Mesangial cell (primary cell): ENCODE measurements at places on chromosomes 7 and 10. TPM values are rescaled to one million over a fixed set of nuclear protein-coding genes. Genes with fewer than 3 reads are reported as not detected.

Gene CAMK2B
- 0.38 and 0.98 TPM in 2 replicates for total RNA-seq

Gene HSPA12A
- 12.7 and 36.4 TPM in 2 replicates for total RNA-seq

Gene MNX1
- 0.33 and 0.63 TPM in 2 replicates for total RNA-seq

Gene NUTM2E
- total RNA-seq: under 0.01 TPM in 1 of 2 replicates, not detected in the other

Gene STEAP4
- 0.13 TPM in 1 of 2 replicates, not detected in the other for total RNA-seq

Gene SAP25
- 0.51 and 2.8 TPM in 2 replicates for total RNA-seq
